NCI-H2029 treated with DMSO at 0.1 percent for 48 hours (cell line): ENCODE measurements at places on chromosomes 13 and 19.
A peak's percentile ranks its signal among the peaks of the same experiment; 100 is the strongest.

GRCh38 chr13:99087954-99088491 lies 110.2 kb upstream of the DOCK9 start:
- DNase-seq, result no peak

GRCh38 chr13:54196684-54197083 lies 1168.1 kb downstream of the OLFM4 start:
- no peak for DNase-seq

GRCh38 chr19:6963937-6964336 lies 57.3 kb downstream of the MBD3L2B start:
- no peak for DNase-seq

- DNase-seq, result no peak
These were observed 109.2 kb upstream of the USP29 start for GRCh38 chr19:57010541-57010940.

GRCh38 chr19:23779645-23780044 lies 21.0 kb upstream of the ZNF681 start:
- DNase-seq, result no peak

DNA sequence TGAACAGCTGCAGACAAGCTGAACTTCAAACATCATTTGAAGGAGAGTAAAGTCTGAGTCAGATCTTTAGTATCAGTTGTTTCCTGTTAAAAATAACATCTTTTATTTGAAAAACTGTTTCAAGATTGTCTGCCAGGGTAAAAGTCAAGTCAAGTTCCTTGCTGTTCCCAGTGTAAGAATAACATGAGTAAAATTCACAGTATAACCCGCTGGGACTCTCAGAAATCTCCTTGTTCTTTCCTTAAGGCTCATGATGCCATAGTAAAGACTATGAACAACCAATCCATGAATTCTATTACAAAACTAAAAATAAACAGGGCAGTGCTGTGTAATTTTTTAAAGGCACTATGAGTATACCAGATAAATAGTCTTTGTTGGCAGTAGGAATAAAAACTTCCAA lies 112.9 kb downstream of the IRS2 start:
- no peak for DNase-seq

DNA sequence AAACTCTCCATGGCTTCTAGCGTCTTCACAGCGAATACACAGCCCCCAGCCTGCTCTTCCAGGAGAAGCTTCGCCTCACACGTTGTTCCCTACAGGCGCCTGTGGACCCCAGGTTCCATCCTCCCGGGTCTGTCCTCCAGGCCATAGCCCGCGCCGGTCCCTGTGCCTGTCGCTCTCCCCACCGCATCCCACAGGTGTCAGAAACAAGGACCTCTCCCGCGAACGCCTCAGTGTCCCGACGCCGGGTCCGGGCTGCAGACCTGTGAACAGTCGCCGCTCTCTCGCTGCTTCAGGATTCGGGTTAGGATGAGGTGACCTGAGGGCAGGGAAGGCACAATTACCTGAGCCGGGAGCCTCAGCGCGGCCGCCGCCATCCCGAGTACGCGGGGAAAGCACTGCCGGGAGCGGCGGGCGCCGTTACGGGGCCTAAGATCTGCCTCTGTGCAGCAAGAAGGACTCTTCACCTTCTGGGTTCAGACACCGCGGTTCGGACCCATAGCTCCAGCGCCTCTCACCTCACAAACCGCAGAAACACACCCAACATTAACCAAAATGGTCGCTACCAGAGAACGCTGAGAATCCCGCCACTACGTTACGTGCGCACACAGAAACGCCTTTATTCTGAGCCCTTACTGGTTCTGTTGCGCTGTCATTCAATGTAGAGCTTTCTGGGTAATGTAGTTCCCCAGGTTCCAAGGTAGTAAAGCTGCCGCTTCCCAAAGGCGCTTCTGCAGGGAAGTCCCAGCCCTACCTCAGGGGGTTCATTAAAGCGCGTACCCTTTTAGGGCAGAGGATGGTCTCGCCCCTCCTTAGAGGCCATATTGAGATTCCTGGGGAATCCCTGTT lies at the start of gene ZNF418:
ZNF418 (minus strand) TSS at position 583 of the 846 bp plus-strand sequence. CDS start 1,580 bp downstream, outside the sequence.
- DNase-seq, result peak; percentile 3

DNA sequence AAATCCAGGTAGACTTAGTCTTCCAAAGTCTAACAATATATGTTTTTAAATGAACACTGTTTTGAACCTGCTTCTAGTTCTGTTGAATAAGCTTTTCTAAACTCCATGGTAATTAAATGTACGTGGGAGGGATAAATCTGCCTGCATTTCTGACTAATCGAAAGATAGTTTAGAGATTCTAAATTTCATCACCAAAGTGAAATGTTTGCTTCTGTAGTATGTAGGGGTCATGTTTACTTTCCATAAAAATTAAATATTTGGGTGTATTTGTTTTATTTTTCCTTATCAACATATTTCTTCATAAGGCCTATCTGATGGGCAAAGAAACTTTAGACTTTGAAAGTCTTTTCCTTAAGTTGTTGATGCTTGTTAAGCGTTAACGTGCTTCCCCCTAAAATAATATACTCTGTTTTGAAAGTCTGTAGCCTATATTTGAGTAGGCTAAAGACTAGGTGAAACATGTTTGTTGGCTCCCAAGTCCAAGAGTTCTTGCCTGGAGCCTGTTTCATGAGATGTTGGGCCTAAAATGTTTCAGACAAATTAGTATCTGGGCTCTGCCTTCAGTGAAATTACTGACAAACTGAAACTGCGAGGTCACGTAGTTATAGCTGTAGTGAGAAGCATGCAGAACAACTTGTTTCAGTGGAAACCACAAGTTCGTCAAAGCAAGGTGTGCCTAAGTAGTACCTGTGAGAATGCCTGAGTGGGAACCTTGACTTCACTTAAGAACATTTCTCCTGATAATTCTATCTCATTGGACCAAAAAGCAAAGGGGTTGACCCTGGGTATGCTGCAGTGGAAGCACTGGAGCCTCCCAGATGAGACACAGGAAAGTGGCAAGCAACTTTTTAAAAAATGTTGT lies 126.2 kb downstream of the LMO7 start:
- no peak for DNase-seq

- no peak for DNase-seq
These were observed 154.2 kb downstream of the TNFRSF19 start for GRCh38 chr13:23724196-23724970.

GRCh38 chr13:76214001-76214400 lies 577.9 kb downstream of the LMO7 start:
- no peak for DNase-seq

GRCh38 chr19:38647966-38648768 lies 718 bp downstream of the ACTN4 start:
- DNase-seq, result no peak

GRCh38 chr19:472005-472858 lies 11.4 kb upstream of the SHC2 start:
- DNase-seq, result no peak

GRCh38 chr19:30449078-30449590 lies 77.0 kb downstream of the ZNF536 start:
- DNase-seq, result no peak

DNA sequence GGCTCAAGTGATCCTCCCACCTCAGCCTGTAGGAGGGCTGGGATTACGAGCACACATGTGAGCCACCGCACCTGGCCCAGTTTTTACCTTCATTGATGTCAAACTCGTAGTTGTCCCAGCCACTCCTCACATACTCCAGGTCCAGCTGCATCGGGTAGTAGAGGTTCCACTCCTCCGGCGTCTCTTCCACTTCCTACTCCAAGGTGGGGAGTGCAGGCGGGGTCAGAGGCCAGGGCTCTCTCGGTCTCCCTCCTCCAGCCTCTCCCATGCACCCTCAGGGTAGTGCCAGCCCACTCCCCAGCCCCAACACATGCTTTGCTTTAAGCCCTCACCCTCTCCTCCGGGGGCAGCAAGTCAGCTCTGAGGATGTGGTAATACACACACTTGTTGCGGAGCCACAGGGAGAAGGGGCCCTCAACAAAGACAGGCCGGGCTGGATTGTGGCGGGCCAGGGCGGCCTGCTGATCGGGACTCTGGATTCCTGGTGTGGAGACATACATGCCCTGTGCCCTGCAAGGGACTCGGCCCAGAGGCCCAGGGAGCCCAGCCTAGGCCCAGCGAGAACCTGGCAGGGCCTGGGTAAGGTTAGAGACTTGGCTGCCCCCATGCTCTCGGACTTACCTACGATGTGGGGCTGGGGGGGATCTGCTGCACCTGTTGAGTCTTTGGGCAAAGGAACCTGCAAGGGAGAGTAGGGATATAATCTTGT lies 1.9 kb upstream of the ZNF653 start:
- no peak for DNase-seq

DNA sequence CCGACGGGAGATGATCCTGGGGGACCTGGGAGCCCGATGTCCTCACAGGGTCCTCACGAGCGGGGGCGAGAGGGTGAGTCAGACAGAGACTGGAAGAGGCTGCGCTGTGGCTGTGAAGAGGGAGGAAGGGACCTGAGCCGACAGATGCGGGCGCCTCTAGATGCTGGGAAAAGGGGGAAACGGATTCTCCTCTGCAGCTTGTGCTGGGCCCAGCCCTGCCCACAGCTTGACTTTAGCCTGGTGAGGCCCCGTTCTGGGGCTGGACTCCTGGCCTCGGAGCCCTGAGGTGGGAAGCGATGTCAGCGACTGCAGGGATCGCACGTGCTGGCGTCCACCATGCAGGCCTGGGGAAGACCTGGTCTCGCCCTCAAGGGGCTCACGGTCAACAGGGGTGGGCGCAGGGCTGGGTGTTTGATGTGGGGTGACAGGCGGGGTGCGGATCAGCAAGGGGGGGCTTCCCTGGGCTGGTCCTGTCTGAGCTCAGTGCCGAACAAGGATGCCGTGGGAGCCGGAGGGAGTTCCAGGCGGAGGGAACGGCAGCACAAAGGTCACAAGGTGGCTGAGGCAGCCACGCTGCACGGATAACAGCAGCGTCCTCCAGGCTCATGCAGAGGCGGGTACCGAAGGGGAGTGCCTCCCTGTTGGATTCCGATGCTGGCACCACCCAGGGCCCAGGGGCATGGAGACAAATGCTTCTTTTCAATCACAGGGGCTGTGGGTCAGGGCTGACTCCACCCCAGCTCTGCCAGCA lies 31.8 kb downstream of the PIP5K1C start:
- DNase-seq, result no peak

DNA sequence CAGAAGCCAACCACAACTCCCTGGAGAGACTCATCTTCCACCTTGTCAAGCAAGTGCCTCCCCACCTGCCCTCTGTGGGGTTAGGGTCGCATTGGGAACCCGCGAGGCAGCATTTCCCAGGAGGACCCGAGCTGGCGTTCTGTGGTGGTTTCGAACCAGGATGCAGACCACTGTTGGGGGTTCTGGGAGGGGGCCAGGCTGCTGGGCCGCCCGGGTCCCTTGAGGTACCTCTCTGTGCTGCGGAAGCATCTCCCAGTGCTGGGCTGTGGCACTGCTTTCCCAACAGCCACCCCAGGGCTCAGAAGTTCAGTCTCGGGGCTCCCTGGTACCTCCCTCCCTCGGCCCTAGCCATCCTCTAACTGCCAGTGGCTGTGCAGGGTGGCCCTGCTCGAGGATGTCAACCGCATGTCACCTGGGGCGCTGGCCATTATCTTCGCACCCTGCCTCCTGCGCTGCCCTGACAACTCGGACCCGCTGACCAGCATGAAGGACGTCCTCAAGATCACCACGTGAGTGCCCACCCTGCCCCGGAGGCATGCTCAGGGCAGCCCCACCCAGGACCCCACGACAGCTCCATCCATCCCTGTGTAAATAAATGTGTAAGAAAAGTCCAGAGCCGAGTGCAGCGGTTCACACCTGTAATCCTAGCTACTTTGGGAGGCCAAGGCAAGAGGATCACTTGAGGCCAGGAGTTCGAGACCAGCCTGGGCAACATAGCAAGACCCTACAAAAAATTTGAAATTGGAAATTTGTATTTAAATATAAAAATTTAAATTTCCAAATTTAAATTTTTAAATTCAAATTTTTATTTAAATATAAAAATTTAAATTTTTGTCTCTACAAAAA lies 8.2 kb upstream of the USE1 start:
- DNase-seq, result no peak
